Left ventricle myocardium superior (tissue), 1 donor: ENCODE measurements at places on chromosomes 3 and 15. TPM values are rescaled to one million over a fixed set of nuclear protein-coding genes. Genes with fewer than 3 reads are reported as not detected.

Gene MYL3
- 9,164 TPM for total RNA-seq

Gene LRRC34
- 1.6 TPM for total RNA-seq

GRCh38 chr3:23762214-23762613 is 43.5 kb upstream of the UBE2E1 start:
- DNase-seq = no peak

DNA sequence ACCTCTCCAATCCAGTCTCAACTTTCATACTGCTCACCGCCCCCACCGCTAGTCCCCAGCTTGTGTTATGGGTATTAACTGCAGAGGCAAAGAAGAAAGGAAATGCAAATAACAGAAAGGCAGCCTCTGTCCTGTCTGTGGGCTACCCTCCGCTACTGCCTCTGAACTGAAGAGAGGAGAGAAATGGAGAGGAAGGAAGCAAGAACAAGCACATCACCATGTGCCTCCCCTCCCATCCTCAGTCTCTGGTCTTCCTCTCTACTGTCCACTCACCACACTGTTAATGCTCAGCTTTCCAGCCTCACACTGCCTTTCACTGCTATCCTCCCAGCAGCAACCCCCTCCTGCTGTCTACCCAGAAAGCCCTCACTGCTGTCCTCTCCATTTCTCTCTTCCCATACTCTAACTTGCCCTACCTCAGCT is 139.0 kb upstream of the SLC2A2 start:
- DNase-seq = no peak

GRCh38 chr3:45462522-45463265 is 74.3 kb downstream of the LARS2 start:
- DNase-seq = no peak

- DNase-seq = peak; percentile 91
Measured at GRCh38 chr3:99875929-99876841, 58.5 kb downstream of the CMSS1 start.

DNA sequence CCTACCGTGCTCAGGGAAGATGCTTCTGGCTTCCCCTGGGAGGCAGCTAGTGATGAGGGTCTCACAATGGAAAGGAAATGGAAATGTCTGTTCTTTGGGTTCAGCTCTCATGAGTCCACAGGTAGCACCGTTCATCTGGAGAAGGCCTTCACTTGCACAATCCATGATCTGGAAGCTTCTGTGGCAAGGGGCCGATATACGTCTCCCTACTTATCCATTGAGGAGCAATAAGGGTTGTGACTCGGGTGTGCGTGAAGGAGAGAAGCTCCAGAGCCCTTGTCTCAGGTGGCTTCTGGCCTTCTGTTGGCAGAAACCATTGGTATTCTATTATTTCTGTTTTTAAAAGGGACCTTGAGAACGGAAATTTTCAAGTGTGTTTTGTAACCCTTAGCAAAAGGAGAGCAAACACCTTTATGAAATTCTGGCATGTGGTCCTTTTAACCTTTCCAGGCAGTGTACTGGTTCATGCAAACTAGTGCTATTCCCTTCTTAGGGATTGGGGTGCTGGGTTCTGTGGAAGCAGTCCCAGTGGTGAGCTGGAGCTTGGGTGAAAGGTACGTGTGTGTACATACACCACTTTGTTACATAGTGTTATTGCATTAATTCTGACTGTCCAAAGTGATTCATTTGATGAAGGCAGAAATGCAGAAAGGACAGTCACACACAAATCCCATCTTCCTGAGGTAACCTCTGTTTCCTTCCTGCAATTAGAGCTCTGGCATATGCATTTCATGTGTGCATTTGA is 32.5 kb downstream of the KLF13 start:
- DNase-seq = no peak

GRCh38 chr3:150132101-150132749 is 161.5 kb upstream of the PFN2 start:
- no peak for DNase-seq

DNA sequence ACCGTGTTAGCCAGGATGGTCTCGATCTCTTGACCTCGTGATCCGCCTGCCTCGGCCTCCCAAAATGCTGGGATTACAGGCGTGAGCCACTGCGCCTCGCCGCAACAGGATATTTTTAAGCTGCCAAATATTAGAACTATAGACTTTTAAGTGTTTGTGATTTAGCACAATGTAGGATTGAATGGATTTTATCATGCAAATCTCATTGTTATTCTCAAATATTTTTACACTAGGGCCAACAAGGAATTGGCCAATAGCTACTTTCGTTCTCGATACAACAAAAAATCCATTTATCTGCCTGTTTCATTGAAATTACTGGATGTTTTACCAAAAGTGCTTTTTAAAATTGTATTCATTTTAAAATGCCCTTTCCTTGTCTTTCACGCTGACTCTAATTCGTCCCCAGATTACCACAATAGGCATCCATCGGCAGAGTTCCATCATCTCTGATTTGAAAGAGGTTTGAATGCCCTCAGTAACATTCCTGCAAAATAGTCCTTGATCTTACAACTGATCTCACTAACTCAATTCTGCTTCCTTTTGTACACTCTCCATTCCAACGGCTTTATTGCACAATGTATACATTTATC is 99.6 kb upstream of the ROBO2 start:
- DNase-seq = no peak
